ENCODE measurements at places on chromosomes 6 and 20. TPM values are rescaled to one million over a fixed set of nuclear protein-coding genes. Genes with fewer than 3 reads are reported as not detected.

Gene TMEM239
- not detected for total RNA-seq

Gene FAXC
- total RNA-seq = 0.03 TPM

- DNase-seq = no peak
Measured at GRCh38 chr6:79862711-79863110, 84.6 kb downstream of the ELOVL4 start.

DNA sequence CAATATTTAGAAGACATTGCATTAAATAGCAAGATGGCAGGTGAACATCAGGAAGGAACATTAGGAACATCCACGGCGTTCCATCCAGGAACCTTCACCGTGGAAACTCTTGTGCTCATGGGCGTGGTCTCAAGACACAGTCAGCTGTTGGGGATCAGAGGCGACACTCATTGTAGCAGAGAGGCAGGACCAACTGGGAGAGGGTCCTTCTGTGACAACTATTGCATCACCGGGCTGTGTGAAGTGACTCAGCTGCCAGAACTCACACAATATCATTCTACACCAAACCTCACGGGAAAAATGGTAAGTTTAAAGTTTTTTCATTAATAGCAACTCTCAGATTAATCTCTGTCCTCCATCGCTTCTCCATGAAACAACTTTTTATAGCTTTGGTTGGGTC, 334.8 kb upstream of the SULF2 start:
- no peak for DNase-seq
